ENCODE measurements at places on chromosomes 2 and 18.

GRCh38 chr2:45769854-45770576 lies 118.5 kb downstream of the PRKCE start:
- DNase-seq: no peak

DNA sequence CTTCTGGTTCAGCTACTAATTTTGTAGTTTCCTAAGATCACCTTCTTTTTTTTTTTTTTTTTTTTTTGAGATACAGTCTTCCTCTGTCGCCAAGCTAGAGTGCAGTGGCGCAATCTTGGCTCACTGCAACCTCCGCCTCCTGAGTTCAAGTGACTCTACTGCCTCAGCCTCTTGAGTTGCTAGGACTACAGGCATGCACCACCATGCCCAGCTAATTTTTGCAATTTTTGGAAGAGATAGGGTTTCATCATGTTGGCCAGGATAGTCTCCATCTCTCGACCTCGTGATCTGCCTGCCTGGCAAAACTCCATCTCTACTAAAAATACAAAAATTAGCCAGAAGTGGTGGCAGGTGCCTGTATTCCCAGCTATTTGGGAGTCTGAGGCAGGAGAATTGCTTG lies 301.5 kb upstream of the TFPI start:
- no peak for DNase-seq

GRCh38 chr18:47754311-47755101 lies 176.0 kb downstream of the SMAD2 start:
- DNase-seq: peak; percentile 76

- no peak for DNase-seq
Observed at GRCh38 chr2:14722904-14723570, 90.5 kb downstream of the LRATD1 start.

DNA sequence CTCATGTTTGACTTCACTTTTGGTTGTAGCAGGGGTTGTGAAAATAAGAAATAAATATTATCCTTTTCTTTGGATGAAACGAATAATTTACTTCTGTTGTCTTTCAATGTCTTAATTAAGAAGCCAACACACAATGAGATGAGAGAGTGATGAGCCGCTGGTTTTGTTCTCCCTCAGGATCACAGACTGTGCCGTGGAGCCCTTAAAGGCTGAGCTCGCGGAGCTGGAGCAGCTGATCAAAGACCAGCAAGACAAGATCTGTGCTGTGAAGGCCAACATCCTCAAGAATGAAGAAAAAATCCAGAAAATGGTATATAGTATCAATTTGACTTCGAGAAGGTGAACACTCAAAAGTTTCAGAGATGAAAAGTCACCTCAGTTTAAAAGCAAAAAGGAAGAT lies 28.1 kb upstream of the ASB1 start:
- no peak for DNase-seq

DNA sequence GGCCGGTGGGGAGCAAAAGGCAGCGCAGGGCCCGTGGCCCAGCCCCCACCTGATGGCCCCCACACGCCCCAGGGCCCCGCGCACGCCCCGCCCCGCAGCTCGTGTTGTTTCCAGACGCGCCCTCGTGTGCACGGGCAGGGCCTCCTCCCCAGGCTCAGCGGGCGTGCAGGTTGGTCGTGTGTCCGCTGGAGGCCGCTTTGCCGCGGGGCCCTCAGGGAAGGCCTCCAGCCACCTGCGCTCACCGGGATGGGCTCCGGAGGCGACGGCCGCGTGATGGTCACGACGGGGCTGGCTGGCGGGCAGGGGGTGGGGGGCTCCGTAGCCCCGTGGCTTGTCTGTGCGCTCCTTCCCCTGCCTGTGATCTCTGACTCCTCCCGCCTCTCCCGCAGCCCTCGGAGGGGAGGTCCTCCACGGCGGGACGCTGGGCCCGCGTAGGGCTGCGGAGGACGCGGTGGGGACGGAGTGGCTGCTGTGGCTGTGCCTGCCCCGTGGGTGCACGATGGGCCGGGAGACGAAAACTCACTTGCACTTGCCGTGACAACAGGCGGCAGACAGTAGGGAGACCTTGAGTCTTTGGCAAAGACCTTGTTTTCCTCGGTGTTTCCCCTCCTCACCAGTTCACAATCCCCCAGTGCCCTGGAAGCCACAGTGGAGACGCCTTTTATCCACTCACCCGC lies 67.1 kb downstream of the RTP5 start:
- DNase-seq: no peak

DNA sequence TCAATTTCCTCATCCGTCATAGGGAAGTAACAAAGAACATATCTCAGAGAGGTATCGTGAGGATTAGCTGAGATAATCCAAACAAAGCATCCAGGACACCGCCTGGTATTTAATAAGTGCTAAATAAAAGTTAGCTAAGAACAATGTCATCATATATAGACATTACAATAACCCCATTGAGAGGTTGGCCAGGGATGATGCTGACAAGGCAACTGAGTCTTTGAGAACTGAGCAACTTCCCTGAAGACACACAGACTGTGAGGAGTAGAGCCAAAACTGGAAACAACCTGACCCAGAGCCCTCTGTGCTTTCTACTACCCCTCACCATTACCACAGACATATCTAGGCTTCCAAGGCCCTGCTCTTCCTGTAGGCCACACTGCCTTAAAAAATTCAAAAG lies 1.6 kb upstream of the DCTN1 start:
- DNase-seq: no peak

GRCh38 chr2:223328578-223328977 lies 273.6 kb downstream of the SCG2 start:
- DNase-seq: no peak

DNA sequence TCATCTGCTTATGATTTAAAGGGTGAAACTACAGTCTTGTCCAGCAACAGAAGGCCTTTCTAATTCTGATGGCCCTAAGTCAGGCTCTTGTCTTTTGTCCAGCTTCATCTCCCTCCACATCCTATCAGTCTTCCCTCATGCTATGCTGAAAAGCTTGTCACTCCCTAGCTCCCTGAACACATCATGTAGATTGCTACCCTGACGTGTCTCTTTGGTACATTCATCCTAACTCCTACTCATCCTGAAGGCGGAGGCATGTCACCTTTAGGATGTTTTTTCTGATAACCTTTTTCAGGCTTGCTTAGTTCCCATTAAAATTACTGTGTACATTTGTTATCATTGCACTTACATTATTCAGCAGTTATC lies 78.4 kb upstream of the ARL5A start:
- no peak for DNase-seq

GRCh38 chr2:64063454-64063853 lies 44.2 kb upstream of the VPS54 start:
- no peak for DNase-seq

DNA sequence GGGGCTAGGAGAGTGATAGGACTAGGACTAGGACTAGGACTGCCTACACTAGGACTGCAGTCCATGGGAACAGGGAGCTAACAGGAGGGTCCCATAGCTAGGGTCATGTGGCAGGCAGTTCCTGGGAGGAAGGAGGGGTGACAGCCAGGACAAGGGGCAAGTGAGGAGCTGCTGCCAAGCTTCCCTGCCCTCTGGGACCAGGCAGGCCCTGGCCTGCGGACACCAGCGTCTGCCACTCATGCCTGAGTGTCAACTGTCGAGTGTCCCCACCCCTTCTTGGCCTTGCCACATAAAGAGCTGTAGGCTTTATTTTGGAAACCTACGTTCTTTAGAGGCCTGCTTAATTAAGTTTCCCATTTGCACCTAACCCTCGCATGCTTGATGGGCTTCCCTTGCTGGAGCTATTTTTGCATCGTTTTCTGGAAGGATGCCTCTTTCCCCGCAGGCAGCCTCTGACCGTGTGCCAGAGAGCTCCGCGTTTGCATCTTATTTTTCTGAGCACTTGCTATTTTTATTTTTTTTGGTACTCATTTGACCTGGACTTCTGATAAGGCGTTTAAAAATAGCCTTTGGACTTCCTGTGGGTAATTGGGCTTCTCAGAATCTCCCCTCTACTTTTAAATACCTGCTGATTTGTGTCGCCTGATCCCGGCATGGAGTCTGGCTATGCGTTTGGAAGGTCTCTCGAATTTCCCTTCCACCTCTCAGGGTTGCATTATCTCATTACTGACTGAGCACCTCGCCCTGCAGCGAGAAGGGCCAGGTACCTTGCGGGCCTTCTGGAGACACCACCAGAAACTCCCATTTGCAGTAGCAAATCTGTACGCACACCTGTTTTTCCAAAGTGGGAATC lies 66.4 kb downstream of the SH3RF3 start:
- DNase-seq: no peak

GRCh38 chr2:112885506-112885902 lies 25.5 kb upstream of the IL37 start:
- no peak for DNase-seq

DNA sequence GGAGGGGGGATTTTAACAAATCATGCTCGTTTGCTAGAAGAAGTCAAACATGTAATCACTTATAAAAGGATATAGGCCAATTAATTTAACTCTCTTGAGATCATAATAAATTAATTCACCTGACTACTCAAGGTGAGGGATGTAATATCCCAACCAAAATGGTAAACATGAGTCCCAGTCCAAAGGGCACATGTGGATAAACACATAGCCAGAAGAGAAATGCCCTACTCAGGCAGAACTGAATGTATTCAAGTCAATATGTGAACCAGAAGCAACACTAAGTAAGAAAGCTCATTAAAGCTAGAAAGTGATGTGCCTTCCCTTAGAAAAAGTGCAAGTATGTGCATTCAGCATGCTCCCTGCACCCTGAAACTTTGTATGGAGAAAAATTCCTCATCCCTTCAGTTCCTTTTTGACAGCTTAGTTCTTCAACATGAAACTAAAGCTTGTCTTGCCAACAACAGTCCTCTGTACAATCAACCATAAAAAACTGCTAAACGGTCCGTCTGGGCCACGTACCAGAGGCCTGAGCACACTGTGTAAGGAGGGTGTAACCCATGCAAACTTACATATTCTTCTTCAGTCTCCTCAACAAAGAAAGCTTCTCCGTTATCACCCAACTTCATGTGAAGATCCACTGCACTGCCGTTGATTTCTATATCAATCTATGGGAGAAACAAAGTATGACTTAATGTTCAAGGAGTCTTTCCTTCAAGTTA lies 58.9 kb downstream of the LPIN2 start:
- DNase-seq: no peak

DNA sequence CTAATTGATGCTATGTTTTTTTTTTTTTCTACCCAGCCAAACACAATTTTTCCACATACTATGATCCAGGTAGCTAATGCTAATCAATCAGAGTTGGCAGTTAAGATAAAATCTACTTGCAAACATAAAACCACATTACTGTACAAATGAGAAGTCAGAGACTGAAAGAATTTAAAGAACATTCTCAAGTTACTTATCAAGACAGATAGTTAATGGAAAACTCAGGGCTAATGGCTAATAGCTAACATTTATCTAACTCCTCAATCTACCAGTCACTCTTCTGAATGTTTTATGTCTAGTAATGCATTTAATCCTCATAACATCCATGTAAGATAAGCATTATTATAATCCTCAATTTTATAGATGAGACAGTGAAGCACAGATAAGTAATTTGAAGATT lies 537.6 kb upstream of the SETBP1 start:
- no peak for DNase-seq

GRCh38 chr2:178271629-178272333 lies 77.5 kb downstream of the OSBPL6 start:
- no peak for DNase-seq

DNA sequence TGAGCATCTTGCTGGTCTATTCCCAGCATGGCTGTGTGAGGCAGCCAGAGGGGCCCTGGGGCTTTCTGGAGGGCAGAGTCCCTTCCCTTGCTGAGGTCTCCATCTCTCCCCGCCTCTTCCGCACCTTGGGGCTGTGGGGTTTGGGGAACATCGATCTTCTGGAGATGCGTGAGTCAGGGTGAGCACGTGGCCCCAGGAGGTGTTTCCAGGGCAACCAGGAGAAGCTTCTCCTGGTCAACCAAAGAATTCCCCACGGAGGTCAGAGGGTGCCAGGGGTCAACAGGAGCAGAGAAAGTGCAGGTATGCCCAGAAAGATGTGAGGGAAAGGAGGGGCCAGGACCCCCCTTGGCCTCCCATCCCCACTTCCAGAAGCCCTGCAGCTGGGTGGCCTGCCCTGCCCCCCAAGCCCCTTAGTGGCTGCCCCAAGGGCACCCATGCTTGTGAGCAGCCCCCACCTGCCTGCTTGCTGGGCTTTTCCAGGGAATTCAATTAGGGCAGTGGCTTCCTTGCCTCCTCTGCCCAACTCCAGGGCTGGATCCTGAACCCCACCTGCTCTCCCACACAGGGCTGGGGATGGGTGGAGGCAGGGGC lies 2.8 kb upstream of the PROM2 start:
- DNase-seq: no peak

DNA sequence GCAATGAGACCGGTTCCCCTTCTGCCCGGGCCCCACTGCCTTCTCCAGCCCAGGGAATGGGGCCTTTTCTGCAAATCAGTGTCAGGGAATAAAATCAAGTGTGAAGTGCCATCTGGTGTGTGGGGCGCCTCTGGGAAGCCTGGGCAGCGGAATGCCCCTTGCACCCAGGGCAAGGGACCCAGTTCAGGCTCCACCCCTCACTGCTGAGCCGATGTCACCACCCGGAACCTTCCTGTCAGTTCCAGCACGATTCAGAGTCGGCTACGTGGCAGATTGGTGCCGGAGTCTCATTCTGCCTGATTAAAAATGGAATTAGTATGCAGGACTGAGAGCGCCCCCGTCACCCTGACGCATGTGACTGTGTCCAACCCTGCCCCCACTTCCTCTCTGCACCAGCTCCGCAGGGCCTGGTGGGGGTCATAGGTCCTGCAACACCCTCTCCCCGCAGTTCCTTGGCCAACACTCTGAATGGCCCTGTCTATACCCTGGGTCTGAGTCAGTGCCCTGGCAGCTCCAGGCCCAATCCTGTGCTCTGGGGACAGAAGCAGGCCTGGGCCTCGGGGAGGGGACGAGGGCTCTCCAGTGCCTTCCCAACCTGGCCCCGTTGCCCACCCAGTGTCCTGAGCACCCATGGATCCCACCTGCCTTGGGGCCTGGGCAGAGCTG lies 8.2 kb upstream of the ALPI start:
- DNase-seq: no peak

GRCh38 chr2:200728630-200729029 lies 83.1 kb upstream of the BZW1 start:
- no peak for DNase-seq

GRCh38 chr18:5937121-5937520 lies 41.8 kb upstream of the TMEM200C start:
- DNase-seq: no peak

- peak; percentile 4 for DNase-seq
Observed at GRCh38 chr2:222000326-222000725, 298.5 kb downstream of the PAX3 start.

DNA sequence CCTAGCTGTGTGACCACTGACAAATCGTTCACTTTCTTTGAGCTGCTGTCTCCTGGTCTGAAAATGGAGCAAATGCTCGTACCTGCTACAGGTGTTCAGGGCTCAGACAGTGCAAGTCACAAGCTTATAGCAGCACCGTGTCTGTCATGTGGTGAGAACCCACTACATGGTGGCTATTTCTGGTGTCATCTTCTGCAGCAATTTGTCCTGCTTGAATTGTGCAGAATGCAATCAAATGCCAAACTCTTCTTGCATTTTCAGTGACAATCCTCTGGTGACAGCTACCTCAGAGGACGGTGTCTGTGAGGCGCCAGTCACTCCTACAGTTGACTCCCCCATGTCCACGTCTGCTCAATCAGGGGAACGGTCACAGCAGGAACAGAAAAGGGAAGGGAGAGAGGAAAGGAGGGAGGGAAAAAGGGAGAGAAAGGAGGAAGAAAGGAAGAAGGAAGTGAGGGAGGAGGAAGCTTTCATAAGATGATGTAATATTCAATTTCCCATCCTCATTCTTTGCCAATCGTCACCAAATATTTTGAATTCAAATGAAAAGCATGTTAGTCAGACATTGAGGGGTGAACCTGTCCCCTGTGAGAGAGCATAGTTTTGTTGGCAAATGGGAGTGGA lies 122.2 kb downstream of the BCL2 start:
- no peak for DNase-seq

- no peak for DNase-seq
Observed at GRCh38 chr2:121881038-121881437, 125.6 kb downstream of the TSN start.
